ENCODE measurements at places on chromosomes 1 and 21. TPM values are rescaled to one million over a fixed set of nuclear protein-coding genes. Genes with fewer than 3 reads are reported as not detected.

The CHRM3 gene
- 0.13 TPM for total RNA-seq

GRCh38 chr1:158116311-158117167 is 64.2 kb upstream of the CD1D start:
- no peak for DNase-seq

DNA sequence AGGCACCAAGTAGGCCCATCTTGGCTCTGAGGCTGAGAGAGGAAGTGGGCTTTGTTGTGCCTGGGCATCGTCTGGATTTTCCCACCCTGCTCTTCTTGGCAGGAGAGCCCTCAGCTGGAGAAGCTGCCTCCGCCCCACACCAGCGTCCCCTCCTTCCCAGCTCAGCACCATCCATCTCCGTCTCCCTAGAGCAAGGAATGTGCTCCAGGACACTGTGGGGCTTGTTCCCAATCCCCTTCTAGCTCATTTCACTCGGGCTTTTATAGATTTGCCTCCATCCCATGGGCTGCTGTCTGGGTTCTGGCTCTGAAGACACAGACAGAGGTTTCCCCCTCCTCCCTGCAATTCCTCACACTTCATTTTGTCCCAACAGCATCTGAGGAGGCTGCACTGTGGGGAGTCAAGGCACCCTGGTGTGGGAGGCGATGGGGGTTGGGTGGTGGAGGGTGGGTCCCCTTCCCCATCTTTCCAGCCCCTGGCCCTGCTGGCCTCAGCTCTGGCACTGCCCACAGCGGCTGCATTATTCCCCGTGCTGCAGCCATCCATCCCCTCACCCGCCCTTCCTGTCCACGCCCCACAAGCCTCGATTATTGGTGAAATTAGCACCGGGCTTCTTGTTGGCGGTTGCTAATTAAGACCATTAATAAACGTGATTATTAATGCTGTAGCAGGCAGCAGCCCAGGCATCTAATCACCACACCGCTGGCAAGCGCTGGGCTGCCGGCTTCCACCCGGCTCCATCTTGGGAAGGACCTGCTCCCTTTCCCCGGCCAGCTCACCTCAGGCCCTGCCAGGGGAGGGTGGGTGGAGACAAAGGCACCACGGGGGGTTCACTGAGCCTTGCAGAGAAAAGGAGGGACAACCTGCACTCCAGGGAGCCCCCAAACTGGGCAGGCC is 21.7 kb downstream of the RHBG start:
- no peak for DNase-seq

The RHBDL2 gene
- 7.1 TPM for total RNA-seq

DNA sequence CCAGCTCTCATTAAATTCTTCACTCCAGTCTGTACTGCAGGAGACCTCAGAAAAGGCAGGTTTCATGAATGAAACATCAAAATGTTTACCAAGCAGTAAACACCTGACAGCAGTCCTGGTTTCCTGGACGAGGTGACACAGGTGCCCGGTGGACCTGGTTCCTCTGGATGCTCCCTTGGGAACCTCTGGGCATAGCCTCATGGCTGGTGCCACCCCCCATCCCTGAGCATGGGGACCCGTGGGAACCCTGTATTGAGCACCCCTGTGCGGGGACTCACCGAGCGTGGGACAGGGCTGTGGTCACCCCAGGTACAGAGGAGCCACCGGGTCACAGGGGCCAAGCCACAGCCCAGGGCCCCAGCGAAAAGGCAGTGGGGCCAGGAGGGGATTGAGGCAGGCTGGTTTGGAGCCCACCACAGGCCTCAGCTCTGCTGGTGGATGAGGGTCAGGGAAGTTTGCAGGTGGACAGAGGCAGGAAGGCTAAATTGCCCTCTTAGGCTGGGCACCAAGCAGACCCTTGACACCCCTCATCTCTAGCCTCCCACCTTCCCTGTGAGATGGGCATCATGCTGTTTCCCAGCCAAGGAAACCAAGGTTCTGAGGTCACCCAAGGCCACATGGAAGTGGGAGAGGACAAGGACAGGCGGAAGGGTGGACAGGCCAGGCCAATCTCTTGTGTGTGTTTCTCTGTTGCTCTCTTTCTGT is 158.4 kb downstream of the PTPRU start:
- DNase-seq, result no peak

DNA sequence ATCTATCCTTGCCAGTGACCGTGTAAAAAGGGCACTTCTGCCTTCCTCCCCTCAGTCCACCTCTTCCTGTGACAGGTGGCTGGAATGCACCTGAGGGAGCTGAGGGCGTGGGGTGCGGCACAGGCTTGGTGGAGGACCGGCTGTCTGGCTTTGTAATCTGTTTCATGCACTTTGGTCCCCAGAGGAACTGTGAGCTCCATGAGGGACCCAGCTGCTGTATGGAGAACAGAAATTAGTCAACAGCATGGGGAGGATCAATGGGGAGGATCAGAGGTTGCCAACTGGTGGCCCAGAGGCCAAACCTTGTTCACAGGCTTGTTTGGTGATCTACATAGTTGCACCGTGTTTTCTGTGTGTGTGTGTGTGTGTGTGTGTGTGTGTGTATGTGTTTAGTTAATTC is 19.0 kb upstream of the LUZP1 start:
- no peak for DNase-seq

DNA sequence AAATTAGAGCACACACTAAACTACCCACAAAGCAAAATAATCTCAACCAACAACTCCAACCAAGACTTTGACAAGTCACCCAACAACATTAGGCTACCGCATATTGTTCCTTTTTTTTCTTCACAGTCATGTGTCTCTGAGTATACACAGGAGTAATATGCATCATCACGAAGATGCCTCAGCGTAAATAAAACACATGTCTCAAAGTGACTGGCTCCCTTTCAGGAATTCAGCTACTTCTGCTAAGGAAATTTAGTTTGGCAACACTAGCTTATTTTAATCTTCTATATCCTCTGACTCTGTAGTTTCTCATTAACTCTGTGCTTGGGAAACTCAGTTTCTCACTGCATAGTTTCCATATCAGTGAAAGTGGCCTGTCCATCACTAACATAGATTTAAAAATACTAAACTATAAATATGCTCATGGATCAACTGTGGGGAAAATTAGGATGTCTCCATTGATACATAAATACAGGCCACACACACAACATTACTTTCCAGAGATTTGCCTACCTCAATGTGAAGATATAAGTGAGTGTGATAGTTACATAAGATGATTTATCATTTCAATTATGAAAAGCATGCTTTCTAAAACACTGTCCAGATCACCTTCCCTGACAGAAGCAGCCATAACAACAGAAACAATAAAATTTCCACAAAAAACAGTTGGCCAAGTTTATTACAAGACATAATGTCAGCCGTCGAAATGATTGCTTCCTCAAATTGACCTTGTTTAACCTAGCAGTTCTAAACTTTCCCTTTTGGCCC is 113.2 kb downstream of the PTGER3 start:
- no peak for DNase-seq

DNA sequence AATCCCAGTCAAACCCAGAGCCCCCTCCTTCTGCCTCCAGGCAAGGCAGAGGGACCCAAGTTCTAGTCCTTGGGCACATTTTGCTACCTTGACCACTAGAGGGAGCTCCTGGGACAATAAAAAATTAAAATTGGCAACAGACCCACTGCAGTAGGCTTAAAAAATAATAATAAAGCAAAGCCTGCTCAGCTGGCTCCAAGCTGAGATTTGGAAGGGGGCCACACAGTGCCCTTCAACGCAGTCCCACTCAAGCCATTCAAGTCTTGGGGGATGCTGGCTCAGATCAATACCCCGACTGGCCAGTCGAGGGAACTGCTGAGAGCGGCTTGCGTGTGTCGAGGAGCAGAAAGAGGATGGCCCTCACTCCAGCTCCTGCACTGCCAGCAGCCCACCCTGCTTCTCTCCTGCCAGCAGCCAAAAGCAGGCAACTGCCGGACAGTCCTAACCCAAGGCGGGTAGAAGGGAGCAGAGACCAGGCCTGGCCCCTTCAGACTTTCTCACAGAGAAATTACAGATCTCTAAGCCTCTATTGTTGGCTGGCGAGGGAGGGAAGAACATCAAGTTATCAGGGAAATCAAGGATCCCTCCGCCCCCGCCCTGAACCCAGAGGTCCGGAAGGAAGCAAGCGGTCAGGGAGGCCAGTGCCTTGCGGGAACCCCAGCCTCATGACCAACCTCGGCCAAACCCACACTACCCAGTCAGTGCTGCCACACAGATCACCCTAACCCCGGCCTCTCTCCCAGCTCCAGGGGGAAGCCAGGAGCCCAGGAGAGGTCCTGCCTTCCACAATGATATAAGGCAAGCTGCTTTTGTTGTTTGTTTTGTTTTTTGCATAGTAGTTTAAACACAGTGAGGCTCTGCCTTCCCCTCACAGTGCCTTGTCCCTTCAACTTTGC is 4.9 kb upstream of the ALDH4A1 start:
- DNase-seq, result no peak

The NLRP3 gene
- total RNA-seq, result 0.33 TPM

GRCh38 chr1:231636157-231636556 is 9.6 kb downstream of the DISC1 start:
- no peak for DNase-seq

DNA sequence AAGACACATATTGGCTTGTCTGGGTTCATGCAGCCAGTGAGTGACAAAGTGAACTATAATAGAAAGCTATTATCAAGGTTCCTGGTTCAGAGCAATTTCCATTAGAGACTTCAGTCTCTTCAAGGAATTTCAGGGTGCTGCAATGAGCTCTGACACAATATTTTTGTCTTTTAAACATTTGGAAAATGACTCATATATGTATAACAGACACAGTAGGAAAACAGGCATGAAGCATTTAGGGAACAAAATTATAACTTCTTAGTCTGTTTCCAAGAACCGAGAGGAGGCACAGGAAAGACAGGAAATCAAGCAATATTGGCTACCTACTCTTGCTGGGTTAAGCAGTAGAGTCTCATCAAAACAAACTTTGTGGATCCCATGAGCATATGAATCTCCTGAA is 170.4 kb downstream of the PTPRC start:
- no peak for DNase-seq

DNA sequence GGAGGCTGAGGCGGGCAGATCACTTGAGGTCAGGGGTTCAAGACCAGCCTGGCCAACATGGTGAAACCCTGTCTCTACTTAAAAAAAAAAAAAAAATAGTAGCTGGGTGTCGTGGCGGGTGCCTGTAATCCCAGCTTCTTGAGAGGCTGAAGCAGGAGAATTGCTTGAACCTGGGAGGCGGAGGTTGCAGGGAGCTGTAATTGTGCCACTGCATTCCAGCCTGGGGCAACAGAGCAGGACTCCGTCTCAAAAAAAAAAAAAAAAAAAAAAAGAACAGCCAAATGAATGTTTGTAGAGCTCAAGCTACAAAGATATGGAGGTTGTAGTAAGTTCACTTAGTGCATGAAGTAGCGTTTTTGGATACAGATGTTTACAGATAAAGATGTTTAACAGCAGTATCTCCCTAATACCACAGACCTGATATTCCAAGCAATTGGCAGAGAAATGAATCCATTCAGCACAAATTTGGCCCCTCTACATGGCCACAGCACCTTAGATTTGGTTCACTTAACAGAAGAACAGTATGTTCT is 49.5 kb upstream of the IPO9 start:
- DNase-seq, result no peak

DNA sequence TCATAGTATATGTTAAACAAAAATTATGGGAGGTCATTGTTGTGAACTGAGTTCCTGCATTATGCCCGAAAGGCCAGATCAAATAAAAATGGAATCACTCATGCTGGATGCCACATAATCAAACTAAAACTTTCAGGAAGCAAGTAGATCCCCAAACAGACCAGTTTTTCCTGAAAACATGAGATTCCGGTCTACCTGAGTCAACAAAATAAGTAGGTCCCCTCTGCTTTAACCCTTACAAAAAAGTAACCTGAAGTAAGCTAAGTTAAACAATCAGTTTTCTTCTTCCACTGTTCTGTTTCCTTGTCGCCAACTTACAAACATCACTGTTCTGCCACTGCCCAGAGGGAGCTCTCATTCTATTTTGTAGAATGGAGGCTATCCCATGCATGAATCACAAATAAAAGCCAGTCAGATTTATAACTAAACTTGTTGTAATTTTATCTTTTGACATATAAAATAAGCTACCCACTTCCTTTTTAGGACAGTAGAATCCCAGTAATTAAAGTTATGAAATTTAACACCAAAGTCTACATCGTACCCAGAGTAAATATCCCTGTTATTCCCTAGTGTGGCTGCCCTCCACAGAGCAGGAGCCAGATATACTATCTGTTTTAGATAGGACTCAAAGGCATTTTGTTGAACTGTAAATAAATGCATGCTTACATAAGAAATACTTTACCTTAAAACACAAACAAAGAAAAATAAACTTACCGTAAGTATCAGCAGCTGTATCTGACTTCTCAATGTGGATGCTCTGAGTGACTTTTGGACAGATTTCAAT is 149.4 kb downstream of the TIAM1 start:
- no peak for DNase-seq

- DNase-seq, result no peak
Measured at GRCh38 chr1:42753070-42753469, 13.0 kb upstream of the CLDN19 start.

- no peak for DNase-seq
Measured at GRCh38 chr21:45861156-45861870, 120.3 kb upstream of the COL6A1 start.

GRCh38 chr21:44074315-44074958 is 32.8 kb upstream of the PWP2 start:
- DNase-seq, result no peak

GRCh38 chr1:181485287-181486097 is 2.2 kb downstream of the CACNA1E start:
- no peak for DNase-seq

DNA sequence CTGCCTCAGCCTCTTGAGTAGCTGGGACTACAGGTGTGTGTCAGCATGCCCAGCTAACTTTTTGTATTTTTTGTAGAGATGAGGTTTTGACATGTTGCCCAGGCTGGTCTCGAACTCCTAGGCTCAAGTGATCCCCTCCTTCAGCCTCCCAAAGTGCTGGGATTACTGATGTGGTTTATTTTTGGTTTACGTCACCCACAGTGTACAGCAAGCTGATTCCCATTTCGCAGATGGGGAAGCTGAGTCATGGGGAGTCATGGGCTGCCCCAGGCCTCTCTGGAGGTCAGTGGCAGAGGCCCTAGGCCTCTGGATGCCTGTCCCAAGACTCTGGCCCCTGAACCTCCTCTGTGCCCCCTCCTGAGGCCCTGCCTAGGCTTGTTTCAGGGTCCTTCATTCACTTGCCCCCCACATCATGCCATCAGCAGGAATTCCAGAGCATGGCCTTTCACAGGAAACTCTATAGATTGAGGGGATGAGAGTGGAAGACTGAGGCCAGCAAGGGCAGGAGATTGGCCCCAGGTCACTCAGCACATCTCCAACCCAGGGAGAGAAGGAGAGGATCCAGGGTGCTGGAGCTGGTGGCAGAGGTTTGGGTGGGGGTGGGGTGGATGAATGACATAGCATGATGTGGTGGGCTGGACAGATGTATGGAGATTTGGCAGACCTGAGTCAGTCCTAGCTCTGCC is 266.0 kb downstream of the PTPRU start:
- DNase-seq, result no peak

The PRKCZ gene
- 26.7 TPM for total RNA-seq

All from Panc1 (cell line).